ENCODE measurements at places on chromosomes 11 and 22. TPM values are rescaled to one million over a fixed set of nuclear protein-coding genes. Genes with fewer than 3 reads are reported as not detected.

DNA sequence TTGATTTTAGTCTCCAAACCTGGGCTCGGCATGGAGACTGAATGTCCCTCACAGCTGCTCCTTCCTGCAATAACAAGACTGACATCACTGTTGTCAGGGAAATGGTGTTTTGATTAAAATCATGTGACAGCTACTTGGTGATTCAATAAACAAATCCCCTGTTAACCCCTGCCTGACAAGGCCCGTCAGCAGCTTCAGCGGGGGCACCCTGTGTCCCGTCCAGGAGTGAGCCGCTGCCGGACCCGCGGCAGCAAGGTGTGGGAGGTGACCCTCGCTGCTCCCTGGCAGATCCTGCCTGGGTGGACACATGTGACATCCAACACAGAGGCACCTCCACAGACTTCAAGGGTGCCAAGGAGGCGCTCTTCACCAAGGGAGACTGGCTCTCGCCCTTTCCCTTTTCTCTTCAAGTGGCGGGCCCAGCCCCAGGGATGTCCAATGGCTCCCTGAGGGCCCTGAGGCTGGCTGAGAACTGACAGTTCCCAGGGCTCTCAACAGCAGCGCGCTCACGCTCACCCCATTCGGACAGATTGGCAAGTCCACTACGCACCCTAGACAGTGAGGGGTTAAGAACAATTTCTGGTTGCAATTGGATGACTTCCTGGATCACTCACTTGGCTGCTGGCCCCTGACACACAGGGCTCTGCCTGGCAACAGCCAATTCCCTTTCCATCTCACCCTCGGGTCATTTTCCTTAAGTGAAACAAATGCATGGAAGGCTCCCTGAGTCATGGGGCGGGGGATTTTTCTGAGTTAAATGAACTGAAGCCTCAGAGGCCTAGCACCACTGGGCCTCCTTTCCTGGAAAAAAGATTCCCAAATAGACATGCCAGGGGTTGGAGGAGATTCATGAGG, 30.7 kb downstream of the PPP2R1B start:
- DNase-seq = peak; percentile 88

GRCh38 chr11:124415356-124415923, 9.2 kb downstream of the OR8B4 start:
- DNase-seq = no peak

- DNase-seq = no peak
Observed at GRCh38 chr11:13160806-13161205, 116.8 kb upstream of the BMAL1 start.

DNA sequence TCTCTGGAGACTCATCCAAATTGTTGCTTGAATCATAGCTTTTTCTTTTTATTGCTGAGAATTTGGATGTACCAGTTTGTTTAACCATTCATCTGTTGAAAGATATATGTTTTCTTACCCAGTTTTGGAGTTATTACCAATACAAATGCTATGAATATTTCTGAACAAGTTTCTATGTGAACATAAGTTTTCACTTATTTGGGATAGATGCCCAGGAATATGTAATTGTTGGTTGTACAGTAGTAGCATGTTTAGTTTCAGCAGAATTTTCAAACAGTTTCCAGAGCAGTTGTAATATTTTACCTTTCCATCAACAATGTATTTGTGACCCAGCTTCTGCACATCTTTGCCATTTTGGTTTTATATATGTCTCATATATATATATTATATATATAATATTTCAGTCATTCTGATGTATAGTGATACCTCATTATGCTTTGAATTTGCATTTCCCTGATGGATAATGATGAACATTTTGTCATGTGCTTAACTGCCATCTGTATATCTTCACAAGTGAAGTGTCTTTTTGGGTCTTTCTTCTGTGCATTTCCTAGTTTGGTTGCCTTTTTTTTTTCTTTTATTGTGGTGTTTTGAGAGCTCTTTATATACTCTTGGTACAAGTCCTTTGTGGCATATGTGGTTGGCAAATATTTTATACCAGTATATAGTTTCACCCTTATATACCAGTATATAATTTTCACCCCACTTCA, 118.8 kb downstream of the LUZP2 start:
- DNase-seq = no peak

- peak; percentile 63 for DNase-seq
Observed at GRCh38 chr22:29073618-29074275, 912 bp downstream of the KREMEN1 start.

DNA sequence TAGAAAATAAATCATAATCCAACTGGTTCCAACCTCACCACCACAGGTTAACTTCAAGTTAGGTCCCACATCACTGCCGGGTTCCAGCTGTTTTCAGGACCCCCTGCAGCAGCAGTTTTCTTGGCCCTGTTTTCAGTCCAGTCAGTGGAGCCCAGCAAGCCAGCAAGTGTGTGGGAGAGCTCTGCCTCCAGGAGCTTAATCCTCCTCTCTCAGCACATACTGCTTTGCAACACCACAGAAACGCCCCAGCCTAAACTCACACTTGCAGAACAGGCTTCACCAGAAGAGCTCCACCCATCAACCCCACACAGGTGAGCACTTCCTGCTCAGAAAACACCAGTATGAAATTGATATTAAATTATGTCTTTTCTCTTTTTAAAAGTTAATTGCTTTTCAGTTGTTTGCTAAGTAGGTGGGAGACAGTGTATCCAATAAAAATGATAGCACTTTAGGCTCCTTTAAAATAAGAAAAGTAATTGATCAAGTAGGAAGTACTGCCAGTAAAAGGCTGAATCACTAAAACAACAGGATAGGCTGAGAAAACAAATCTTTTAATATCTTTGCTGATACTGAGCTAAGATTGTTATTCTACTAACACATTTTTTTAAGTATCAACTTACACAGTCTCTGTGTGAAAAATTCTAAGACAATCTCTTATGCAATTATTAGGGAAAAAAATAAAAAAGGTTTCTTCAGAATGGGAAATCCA, 81.5 kb upstream of the TP53AIP1 start:
- no peak for DNase-seq

GRCh38 chr11:35115688-35116030, 23.3 kb upstream of the CD44 start:
- DNase-seq = no peak

GRCh38 chr22:32542677-32543357, 68.2 kb downstream of the FBXO7 start:
- DNase-seq = peak; percentile 59

GRCh38 chr11:8729837-8730696, 47.5 kb downstream of the RPL27A start:
- DNase-seq = no peak

DNA sequence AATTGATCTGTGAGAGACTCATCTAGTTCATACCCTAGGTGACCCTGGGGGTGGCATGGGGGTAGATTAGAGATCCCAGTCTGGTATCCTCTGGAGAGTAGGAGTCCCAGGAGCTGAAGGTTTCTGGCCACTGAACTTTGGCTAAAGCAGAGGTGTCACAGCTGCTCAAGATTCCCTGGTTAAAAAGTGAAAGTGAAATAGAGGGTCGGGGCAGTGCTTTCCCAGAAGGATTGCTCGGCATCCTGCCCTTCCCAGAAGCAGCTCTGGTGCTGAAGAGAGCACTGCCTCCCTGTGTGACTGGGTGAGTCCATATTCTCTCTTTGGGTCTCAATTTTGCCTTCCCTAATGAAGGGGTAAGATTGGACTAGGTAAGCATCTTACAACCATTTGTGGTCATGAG, 653 bp downstream of the IL18BP start:
- DNase-seq = no peak

GRCh38 chr22:33302549-33302948, 244.4 kb upstream of the SYN3 start:
- DNase-seq = no peak

Gene FAM168A
- total RNA-seq = 31.5 TPM

DNA sequence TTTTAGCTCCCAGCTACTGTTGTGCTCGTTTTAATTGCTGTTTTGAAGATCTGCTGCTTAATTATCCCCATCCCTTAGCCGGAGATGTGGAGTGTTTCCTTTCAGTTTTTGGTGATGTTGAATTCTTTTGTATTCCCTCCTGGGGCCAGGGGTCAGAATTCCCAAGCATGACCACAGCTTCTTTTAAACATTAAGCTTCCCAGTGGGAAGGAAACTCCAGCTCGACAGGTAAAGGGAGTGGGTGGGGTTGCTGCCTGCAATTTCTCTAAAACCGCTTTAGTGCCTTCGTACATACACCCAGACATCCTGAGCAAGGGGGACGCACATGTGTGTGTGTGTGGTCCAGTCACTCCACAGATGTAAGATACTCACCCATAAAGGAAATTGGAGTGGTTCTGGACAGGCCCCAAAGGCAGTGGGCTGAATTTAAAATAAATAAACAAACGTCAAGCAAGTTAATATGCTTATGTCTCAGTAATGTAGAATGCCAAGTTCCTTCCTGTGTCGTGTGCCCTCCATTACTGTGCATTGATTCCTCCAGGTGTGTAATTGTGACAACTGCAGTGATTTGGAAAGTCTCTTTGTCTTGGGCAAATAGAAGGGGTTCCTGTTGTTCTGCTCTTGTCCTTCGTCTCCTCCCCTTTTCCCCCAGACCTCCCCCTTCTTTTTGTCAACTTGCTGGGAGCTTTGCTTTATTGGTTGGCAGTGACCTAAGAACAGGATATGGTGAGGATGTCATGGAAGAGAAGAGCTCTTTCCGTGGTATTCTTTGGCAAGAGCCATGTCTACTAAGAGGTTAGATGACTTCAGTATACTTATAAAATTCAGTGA, 19.2 kb upstream of the ADSL start:
- no peak for DNase-seq

Gene GRK2
- 52.6 TPM for total RNA-seq

DNA sequence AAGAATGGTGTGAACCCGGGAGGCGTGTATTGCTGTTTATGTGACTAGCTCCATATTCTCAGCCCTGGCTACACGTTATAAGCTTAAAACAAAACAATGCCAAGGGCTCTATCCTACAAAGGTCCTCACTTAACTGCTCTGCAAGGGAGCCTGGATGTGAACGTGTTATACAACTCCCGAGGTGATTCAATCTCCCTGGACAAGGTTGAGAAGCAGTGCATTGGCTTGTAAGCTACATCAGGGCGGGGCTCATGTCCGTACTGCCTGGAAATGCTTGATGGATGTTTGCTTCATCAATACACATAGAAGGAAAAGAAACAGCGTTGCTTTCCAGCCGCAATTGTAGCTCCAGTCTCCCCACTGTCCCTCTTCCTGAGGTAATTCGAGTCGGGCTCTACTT, 256.9 kb upstream of the SYN3 start:
- no peak for DNase-seq

Gene SIAE
- total RNA-seq = 41.0 TPM

Gene PGGHG
- total RNA-seq = 15.8 TPM

- no peak for DNase-seq
Observed at GRCh38 chr22:27598792-27599191, 202.8 kb downstream of the MN1 start.

DNA sequence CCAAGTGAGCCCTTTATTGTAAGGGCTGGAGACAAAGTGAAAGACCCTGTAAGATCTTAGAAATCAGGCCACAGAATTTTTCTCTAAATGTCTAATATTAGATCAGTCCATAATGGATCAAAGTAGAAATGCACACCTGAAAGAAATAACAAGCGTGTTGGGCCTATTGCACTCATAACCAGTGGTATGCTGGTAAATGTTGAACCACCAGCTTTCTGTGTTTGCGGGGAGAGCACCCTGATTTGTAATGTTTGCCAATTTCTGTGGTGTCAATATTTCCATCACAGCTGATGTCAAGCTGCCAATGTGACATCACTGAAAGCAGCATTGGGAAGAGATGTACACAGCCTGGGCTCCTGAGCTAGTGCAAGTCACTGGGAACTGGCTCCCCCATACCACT, 46.2 kb downstream of the ENDOD1 start:
- no peak for DNase-seq

- no peak for DNase-seq
Observed at GRCh38 chr11:92888696-92889095, 80.8 kb upstream of the MTNR1B start.

- DNase-seq = no peak
Observed at GRCh38 chr11:65981101-65981740, 19.7 kb downstream of the SART1 start.

GRCh38 chr11:44752713-44753112, 26.0 kb downstream of the TSPAN18 start:
- DNase-seq = no peak

DNA sequence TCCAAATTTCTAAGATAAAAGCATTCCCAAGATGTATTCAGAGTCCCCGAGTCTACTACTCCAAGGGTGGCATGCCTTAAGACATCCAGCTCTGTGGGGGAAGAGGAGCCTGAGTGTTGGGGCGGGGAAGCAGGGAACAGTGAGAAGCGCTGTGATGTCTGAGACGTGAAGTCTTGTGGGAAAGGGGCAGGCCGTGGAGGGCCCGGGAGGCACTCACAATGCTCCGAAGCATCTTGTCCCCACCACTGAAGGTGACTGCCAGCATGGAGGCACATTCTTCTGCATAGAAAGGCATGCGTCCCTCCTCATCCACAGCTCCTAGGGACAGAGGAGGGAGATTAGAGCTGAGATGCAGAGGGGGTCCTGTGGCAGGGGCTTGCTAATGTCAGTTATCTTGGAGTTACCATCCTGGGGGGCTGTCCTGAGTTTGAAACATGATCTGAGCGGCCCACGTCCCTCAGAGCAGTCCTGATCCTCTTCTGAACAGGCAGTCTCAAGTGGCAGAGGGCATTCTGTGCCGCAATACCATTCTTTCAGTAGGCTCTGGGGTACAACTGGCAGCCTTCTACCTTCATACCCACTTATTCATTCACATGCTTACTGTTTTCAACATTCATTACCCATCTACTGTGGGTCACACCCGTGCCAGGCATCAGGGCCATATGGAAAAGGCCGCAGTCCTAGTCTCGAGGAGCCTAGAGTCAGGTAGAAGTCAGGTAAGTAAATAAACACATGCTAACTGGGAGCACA, 8.7 kb downstream of the PCSK7 start:
- no peak for DNase-seq

DNA sequence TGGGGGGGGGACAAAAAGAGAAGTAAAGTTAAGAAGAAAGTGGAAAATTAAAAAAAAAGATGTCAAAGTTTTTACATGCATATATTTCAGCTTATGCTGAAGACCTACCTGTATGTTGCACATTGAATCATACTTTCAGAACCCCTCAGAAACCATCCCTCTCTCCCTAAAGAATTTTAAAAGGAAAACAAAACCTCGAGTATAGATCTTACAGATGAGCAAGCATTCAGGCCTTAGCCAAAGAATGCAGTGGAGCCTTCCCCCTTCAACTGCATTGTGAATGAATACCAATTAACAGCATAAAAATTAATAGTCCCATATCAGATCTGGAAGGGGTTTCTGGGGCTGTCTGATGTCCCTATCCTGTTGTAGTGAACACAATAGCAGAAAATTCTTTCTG, 16.3 kb downstream of the KDELR3 start:
- no peak for DNase-seq

Gene IFITM1
- total RNA-seq = 215 TPM

Gene STIP1
- total RNA-seq = 102 TPM

Gene KCNE3
- 2.6 TPM for total RNA-seq

GRCh38 chr22:42365111-42365865, 66.9 kb downstream of the NFAM1 start:
- no peak for DNase-seq

All from left cardiac atrium (tissue), 4 donors.